ENCODE measurements at places on chromosomes 4 and X. TPM values are rescaled to one million over a fixed set of nuclear protein-coding genes. Genes with fewer than 3 reads are reported as not detected.

DNA sequence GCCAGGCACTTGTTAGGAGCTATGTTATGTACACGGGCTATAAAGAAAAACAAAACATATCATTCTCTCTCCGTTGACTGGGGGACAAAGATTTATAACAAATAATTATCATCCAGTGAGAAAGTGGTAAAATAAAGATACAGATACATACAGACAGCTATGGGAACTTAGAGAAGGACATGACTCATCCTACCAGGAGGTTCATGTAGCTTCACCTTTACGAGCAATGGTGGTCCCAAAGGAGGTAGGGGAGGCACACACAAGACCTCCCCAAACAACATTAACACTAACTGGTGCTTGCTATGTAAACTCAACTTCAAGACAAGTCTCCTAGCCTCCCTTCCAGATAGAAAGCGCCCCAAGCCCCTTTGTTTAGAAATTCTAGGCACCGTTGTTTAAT is 8.9 kb downstream of the AMBN start:
- no peak for DNase-seq

GRCh38 chrX:42021058-42021457 is 97.7 kb upstream of the CASK start:
- DNase-seq = no peak

DNA sequence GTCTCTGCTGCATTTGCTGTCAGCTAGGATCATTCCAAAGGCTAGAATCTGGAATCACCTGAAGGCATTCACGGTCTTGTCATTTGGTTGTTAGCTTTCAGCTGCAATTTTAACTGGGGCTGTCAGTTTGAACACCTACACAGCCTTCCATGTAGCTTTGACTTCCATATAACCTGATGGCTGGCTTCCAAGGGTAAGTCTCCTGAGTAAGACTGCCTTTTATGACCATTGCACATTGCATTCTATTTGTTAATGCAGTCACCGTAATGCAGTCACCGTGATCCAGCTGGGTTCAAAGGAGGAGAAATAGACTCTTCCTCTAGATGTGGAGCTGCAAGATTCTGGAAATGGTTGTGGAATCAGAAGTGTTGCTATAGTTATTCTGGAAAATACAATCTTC is 1284.2 kb downstream of the ADGRL3 start:
- DNase-seq = no peak

- no peak for DNase-seq
Observed at GRCh38 chrX:136063340-136064079, 78.3 kb downstream of the SLC9A6 start.

The GPR82 gene
- 0.41 TPM for polyA plus RNA-seq

DNA sequence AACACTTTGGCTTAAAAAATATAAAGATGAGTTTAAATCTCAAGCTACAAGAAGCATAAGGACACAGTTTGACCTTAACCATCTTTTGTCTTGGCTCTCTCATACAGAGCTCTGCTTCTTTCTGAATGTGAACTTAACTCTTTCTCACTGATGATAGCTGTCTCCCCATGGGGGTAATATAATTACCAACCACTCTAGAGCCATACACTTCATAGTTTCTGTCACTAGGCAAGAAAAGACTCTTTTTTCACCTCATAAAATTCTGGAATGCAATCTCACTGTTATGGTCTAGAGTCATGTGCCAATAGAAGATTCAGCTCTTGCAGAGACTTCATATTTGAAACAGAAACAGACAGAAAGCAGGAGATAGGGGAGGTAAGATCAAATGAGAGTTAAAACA is 481.7 kb upstream of the AGA start:
- no peak for DNase-seq

DNA sequence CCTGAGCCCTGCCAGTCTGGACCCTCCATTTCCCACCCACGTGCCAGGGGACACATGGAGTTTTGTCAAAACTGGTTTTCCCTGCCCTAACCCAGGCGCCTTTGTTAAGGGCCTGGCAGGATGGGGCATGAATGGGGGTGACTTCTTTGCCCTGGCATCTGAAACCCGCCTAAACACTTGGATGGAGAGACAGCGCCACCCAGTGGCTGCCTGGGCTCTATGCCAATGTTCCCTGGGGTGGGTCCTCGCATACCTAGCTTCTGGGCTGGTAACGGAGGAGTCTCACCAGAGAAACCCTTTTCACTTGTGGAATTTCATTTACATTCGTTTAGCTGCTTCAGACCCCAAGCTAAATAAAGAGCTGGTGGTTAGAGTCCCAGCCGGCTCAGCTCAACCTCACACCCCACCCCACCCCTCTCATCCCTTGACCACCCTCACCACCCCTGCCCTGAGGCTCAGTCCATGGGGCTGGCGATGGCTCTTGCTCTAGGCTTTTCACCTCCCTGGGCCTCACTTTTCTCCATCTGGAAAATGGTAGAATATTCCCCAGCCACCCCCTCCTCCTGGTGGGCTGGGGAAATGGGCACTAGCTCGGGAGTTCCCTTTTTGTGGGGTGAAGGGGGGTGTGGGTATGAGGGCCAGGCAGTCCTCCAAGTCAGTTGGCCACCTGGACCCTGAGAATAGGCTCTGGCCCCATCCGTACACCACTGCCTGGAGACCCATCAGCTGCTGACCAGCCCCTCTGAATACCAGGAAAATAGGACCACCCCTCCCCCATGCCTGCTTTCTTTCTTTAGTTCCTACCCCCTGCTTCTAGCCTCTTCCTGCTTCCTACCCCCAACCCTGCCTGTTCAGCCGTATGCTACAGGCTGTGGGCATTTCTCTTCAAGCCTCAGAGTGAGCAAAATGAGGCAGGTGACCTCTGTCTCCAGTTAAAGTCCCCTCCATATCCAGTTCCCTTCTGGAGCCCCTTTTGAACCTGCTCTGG is 57.1 kb upstream of the PJA1 start:
- peak; percentile 72 for DNase-seq

DNA sequence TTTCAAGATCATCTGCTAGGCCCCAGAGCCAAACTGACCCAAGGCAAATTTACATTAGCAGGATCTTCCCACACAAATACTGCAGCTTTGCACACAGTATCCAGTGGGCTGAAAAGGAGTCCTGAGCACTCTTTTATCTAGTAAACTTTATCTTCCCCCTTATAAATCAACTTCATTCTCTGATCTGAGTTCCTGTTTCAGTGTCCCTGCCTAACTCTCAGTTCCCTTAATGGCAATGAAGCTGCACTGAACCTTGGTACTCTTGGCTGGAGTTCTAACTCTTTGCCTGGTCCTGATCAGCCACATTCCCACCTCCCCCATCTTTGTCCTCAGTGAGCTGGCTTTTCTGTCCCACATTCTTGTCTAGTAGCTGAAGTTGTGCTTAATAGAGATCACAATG is 37.4 kb downstream of the EDA2R start:
- DNase-seq = no peak

The FAM47A gene
- not detected for polyA plus RNA-seq

- no peak for DNase-seq
Observed at GRCh38 chr4:88908003-88908402, 149.0 kb downstream of the FAM13A start.

DNA sequence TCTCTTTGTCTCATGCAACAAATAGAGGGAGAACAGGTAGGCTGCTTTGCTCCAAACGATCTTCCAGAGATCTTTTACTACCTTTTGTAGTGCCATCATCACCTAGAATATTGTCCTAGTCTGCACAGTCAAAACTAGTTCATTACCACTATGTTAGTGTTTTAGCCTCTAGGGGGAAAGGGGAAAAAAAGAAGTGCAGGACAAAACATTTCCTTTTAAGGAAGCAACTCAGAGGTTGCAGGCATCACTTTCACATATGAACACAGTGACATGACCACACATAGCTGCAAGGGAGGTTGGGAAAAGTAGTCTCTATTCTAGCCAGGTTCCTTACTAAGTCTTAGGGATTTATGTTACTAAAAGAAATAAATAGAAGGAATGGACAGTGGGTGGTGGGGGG is 39.3 kb upstream of the RAP2C start:
- DNase-seq = no peak

The SERTM2 gene
- 1.0 TPM for polyA plus RNA-seq

- DNase-seq = no peak
Observed at GRCh38 chrX:96791559-96791958, 92.1 kb upstream of the RPA4 start.

DNA sequence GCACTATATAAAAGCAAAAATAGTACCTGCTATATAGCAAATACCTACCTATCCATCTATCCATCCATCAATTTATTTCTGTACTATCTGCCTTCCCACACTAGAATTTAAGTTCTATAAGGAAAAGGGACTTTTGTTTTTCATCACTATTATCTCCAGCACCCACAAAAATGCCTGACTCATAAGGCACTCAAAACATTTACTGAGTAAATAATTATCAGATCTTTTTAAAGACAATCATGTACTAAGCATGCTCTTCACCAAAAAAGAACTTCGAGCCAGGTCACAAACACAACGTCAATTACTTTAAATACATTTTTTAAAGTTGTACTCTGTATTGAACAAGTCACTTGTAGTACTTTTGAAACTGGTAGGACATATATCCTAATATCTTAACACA is 119.9 kb downstream of the FBXW7 start:
- DNase-seq = no peak

The GLRA2 gene
- polyA plus RNA-seq = not detected

DNA sequence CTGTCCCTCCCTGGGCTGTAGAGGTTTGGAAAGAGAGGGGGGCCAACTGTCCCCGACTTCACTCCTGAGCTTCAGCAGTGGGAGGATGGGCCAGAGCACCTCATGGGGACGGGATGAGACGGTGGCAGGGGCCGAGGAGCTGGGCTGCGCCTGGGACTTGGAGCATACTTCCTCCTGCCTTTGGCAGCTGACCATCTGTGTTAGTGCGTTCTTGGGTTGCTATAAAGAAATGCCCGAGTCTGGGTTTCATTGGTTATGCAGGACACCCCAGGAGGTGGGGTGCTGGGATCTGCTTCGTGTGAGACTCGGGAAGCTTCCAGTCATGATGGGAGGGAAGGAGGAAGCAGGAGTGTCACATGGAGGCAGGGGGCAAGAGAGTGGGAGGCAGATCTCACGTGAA is 7.4 kb downstream of the PSAPL1 start:
- DNase-seq = no peak

DNA sequence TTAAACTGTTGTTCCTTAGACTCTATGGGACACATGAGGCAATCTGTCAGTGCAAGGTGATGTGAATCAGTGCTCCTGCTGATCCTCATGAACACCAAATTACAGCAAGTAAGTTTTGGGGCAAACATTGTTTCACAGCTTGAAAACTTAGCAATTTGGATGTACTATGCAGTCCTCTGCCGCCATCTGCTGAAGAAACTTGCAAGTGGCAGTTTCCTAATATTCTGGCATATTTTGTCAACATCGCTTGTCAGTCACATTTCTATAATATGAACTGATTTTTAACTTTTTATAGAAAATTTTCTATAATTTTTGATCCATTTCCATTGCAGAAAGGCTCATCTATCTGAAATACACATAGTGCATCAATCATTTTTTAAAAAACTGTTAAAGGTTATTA is 56.3 kb downstream of the ZAR1 start:
- peak; percentile 58 for DNase-seq
